ENCODE measurements at places on chromosomes 3 and 15.

DNA sequence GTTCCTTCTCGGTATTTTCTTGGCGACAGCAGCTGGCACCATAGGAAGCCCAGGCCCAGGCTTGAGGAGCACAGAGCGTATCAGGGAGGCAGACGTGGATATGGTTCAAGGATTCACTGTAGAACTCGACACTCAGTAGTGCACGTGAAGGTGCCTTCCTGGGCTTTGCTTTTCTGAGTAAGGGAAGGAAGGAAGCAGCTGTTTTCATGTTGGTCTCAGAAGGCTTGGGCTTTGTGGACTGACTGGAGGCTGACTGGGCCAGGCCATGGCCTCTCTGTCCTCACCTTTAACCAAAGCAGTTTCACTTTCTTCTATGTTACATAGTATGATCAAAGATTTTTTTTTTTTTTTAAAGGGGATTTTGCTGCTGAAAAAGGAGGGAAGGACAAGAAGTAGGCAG, 6.9 kb upstream of the GHRL start:
- peaks cover 73% of the 10 kb centered on the region for H3K36me3 ChIP-seq
- H3K27ac ChIP-seq = peak overlapping the region; percentile 98
- H3K27me3 ChIP-seq = no peaks in the 10 kb centered on the region
- no peak for DNase-seq

DNA sequence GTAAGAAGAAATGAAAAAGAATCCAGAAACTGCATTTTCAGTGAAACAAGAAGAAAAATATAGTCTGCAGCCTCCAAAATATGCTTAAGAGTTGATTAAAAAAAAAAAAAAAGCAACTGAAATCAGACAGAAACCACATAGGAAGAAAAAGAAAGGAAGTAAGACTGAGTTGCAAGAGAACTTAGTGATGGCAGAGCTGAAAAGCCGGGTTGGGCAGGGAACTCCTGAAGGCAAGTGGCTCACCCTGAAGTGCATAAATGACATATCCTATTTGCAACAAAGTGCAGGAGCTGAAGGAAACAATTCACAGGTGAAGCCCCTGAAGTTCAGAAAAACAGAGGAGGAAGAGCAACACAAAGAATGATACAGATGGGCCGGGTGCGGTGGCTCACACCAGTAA, 108.8 kb upstream of the SLC25A36 start:
- no peaks in the 10 kb centered on the region for H3K36me3 ChIP-seq
- DNase-seq = no peak

GRCh38 chr15:39729500-39729899, 53.1 kb downstream of the FSIP1 start:
- H3K27me3 ChIP-seq = no peaks in the 10 kb centered on the region
- H3K4me1 ChIP-seq = peaks cover 15% of the 10 kb centered on the region
- H3K36me3 ChIP-seq = no peaks in the 10 kb centered on the region
- DNase-seq = no peak
- no peak overlapping the region for H3K4me3 ChIP-seq

GRCh38 chr15:75616766-75617165, 8.8 kb downstream of the SNUPN start:
- peaks cover 70% of the 10 kb centered on the region for H3K36me3 ChIP-seq
- peaks cover 14% of the 10 kb centered on the region for H3K4me1 ChIP-seq
- H3K27me3 ChIP-seq = no peaks in the 10 kb centered on the region
- H3K27ac ChIP-seq = no peak overlapping the region
- DNase-seq = no peak

DNA sequence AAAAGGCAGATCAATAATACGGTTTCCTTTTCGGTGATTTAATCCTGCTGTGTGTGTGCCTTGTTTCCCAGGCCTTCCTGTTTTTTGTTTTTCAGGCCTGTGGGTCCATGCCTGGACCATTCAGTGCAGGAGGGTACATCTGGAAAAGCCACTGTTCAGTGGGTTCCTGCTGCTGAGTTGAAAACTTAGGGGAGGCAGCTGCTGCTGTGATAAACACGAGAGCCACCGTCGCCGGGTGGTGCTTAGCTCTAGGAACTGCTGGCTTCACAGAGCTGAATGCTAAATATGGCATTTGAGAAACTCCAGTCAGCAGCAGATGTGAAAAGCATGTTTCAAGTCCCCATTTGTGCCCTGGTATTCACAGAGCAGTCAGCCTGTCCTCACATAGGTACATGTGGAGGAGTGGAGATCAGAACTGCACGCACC, 44.0 kb downstream of the SYNM start:
- DNase-seq = no peak
- H3K4me1 ChIP-seq = peaks cover 13% of the 10 kb centered on the region
- H3K36me3 ChIP-seq = peaks cover 63% of the 10 kb centered on the region
- peaks cover 3% of the 10 kb centered on the region for H3K27me3 ChIP-seq

GRCh38 chr3:73557986-73558726, 66.6 kb downstream of the PDZRN3 start:
- H3K4me1 ChIP-seq = peaks cover 76% of the 10 kb centered on the region
- H3K27ac ChIP-seq = no peak overlapping the region
- H3K36me3 ChIP-seq = peaks cover 10% of the 10 kb centered on the region
- H3K4me3 ChIP-seq = no peak overlapping the region
- H3K27me3 ChIP-seq = peaks cover 4% of the 10 kb centered on the region
- DNase-seq = no peak

DNA sequence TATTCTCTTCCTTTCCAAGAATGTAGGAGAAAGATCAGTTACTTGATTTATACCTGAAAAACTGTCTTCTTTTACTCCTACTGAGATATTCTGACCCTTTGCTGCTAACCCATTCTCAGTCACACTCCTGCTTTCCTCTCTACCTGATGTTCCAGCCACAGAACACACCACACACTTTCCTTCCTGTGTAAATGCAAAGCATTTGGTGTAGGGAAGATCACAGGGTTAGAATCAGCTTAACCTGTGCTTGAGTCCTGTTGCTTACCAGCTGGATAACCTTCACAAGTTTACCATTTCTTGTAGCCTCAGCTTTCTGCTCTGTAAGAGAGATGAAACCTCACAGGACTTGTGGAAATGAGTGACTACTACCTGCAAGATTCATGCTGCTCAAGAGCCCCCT, 489.8 kb upstream of the GOLIM4 start:
- H3K36me3 ChIP-seq = no peaks in the 10 kb centered on the region
- peaks cover 11% of the 10 kb centered on the region for H3K4me1 ChIP-seq
- H3K4me3 ChIP-seq = no peak overlapping the region
- H3K27me3 ChIP-seq = no peaks in the 10 kb centered on the region
- DNase-seq = no peak

- peaks cover 5% of the 10 kb centered on the region for H3K36me3 ChIP-seq
- H3K4me3 ChIP-seq = no peak overlapping the region
- H3K27me3 ChIP-seq = peaks cover 54% of the 10 kb centered on the region
- H3K27ac ChIP-seq = no peak overlapping the region
Observed at GRCh38 chr15:38438031-38438986, 15.6 kb upstream of the FAM98B start.

DNA sequence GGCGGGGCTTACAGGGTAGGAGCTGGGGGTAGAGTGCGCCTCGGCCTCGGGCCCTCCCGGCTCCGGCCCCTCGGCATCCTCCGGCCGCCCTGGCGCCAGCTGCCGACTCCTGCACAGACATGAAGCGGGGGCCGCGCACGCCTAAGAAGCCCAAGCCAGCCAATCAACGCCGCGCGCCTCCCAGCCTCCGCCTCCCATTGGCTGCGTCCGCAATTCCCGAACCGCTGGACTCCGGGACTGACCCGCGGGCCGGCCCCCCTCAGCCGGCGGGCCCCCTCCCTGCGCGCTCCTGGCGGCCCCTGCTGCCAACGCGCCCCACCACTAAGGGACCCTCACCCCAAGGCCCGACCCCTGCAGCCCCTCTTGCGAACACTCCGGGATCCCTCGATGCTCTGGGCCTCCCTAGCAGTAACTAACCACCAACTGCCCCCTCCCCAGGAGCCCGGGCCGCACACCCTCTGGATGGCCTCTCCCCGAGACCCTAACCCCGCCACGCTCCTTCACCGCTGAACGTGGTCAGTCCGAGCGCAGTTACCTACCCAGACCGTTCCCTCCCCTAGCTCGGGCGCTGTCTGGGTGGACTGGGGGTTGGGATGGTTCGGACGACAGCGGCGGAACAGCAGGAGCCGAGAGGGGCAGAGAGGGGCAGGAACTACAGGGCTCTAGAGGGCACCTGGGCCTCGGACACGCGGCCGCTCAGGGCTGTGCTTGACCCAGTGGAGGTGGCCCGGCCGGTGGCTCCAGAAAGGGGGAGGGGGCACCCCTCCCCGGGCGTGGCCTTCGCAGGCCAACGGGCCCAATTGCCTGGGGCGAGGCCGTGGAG, 5.0 kb downstream of the GATA2 start:
- H3K4me3 ChIP-seq = peak overlapping the region; percentile 79
- H3K4me1 ChIP-seq = peaks cover 61% of the 10 kb centered on the region
- H3K27me3 ChIP-seq = peaks cover 100% of the 10 kb centered on the region
- DNase-seq = peak; percentile 90

DNA sequence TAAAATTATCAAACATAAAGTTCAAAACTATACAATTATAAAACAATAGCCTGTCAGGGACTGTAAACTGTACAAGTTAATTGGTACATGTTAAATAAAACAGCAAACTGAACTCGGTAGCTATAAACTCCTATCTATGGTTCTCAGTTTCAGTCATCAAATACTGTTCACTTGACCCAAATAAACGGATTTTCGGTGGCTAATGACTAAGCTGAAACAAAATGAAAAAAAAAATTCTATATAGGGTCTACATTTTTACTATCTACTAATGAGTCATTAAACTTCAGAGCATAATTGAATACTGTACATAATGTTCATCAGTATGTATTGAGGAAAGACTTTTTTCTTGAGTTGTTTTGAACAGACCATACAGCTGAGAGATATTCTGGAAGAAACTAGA, 6.6 kb downstream of the PROK2 start:
- no peak overlapping the region for H3K27ac ChIP-seq
- H3K4me3 ChIP-seq = no peak overlapping the region
- H3K27me3 ChIP-seq = peaks cover 48% of the 10 kb centered on the region
- H3K36me3 ChIP-seq = no peaks in the 10 kb centered on the region
- H3K4me1 ChIP-seq = peaks cover 5% of the 10 kb centered on the region

DNA sequence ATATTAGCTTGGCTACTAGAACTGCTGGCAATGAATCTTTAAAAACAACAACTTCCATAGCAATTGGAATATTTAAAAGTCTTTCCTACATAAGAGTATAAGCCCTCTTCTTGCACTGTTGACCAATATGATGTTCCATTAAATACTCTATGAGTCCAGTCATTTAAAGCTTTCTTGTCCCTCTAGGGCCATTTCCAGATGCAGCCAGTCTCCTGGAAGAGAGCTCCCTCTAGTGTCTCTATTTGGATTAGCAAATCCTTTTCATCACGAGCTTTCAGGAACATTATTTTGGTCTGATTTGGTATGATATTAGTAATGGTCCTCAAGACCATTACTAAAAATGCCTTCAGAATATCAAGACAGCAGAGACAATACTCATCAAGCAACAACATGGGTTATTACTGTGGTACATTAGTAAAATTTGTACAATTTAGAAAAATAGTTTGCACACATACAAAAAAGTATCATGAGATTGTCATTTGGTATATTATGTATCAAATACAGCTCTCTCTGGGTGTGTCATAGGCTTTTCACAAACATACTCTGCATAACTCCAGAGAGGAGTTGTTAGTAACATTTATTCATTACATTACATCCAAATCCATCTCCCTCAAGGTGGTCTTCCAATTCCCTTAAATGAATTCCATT, 101.3 kb downstream of the DPH6 start:
- H3K4me3 ChIP-seq = no peak overlapping the region
- peaks cover 18% of the 10 kb centered on the region for H3K4me1 ChIP-seq
- H3K27me3 ChIP-seq = no peaks in the 10 kb centered on the region

DNA sequence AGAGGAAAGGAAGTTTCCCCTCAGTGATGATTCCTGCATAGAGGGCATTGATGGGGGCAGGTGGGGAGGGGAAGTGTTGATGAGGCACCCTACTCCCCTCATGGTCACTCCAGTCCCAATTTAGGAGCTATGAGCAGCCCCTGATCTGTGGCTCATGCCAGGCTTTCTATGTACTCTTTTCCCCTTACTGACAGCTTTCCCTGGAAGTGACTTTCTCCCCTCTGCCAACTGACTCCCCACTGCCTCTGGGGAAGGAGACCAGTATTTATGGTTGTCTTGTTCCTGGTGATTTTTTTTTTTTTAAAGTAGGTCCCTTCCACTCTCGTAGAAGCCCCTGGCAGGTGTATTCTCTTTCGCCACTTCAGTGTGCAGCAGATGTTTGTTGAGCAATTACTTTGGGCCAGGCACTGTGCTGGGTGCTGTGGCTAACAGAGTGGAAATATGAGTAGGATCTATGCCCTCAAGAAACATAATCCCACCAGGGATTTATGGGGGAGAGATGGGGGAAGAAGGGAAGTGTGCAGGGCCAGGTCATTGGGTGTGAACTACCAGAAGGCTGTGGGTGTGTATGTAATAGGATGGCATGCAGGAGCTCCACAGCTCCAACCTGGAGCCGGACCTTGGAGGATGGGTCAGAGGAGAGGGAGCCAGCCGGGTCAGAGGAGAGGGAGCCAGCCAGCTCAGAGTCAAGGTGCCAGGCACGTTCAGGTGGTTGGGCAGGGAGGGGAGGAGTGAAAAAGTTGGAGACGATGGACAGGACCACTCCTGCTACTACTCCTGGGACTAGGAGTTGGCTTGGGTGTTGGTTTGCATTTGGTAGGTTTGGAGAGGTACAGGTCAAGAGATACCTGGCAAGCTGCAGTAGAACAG, 3.5 kb downstream of the SMAD6 start:
- H3K4me3 ChIP-seq = peak overlapping the region; percentile 95
- DNase-seq = no peak
- H3K27me3 ChIP-seq = peaks cover 2% of the 10 kb centered on the region
- peak overlapping the region; percentile 62 for H3K27ac ChIP-seq

DNA sequence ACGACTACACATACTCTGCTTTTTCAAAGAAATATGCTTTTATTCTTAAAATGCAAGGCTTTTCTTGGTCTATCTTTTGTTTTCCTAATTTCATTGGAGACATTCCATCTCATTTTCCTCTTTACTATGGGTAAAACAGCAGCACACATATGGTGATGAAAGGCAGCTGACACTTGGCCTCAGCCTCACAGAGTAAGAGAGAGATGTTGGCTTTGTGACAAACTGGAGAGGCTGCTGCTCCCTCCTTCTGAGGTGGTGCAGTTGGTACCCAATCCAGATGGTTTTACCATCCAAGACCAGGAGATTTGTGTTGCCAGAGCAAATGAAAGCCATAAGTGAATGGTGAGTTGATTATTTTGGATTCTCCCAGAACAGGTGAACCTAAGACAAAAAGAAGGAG, 13.2 kb upstream of the SLC2A2 start:
- no peak for DNase-seq
- no peaks in the 10 kb centered on the region for H3K4me1 ChIP-seq
- no peak overlapping the region for H3K27ac ChIP-seq
- no peaks in the 10 kb centered on the region for H3K36me3 ChIP-seq
- peaks cover 8% of the 10 kb centered on the region for H3K27me3 ChIP-seq

GRCh38 chr3:112247350-112247749, 46.7 kb downstream of the SLC9C1 start:
- no peak overlapping the region for H3K4me3 ChIP-seq
- no peaks in the 10 kb centered on the region for H3K36me3 ChIP-seq
- H3K4me1 ChIP-seq = no peaks in the 10 kb centered on the region
- no peaks in the 10 kb centered on the region for H3K27me3 ChIP-seq
- no peak overlapping the region for H3K27ac ChIP-seq

DNA sequence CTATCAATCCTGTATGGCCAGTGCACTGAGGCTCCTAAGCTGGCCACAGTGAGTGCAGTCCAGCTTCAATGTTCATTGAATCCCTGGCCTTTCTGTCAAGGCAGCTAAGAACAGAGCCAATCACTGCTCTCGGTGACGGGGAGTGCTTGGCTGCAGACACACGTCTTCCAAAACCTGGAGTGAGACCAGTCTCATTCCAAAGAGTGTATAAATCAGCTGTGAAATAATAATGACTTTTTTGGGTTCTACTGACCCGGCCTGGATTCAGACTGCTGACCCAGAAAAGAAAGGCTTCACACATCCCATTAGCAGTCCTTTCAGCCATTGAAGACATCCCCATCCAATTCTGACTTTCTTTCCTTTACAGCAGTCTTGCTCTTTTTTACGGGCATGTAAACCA, 665.5 kb downstream of the GBE1 start:
- peaks cover 43% of the 10 kb centered on the region for H3K4me1 ChIP-seq
- H3K27ac ChIP-seq = peak overlapping the region; percentile 97
- no peak for DNase-seq
- no peak overlapping the region for H3K4me3 ChIP-seq

All from nephron progenitor cell (in vitro differentiated cells).